ENCODE measurements at places on chromosomes 2 and 18.

- no peak for DNase-seq
- no peaks in the 10 kb centered on the region for H3K4me1 ChIP-seq
- no peaks in the 10 kb centered on the region for H3K36me3 ChIP-seq
- H3K4me3 ChIP-seq = no peak overlapping the region
- H3K27me3 ChIP-seq = no peaks in the 10 kb centered on the region
These were observed 70.6 kb upstream of the ODC1 start for GRCh38 chr2:10518470-10519393.

GRCh38 chr2:232075080-232075479, 113.6 kb downstream of the DIS3L2 start:
- H3K27me3 ChIP-seq = no peaks in the 10 kb centered on the region
- no peak overlapping the region for H3K27ac ChIP-seq
- H3K4me1 ChIP-seq = peaks cover 67% of the 10 kb centered on the region
- no peaks in the 10 kb centered on the region for H3K36me3 ChIP-seq
- DNase-seq = peak; percentile 38

DNA sequence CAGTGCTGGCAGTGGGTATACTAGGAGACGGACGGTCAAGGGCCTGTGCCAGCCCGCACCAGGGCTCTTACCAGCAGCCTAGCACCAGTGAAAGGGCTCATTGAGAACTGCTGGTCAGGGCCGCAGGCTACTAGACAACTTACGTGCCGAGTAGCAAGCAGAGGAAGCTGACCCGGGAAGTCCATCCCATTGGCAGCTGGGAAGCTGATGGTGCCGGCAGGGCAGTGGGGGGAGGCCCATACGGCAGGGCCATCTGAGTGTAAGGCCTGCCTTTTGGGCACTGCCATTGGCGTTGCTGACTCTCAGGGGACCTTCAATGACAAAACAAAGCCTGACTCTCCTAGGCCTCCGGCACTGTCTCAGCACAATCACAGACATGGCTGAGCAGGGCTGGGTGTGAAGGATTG, 20.6 kb downstream of the EFR3B start:
- no peaks in the 10 kb centered on the region for H3K27me3 ChIP-seq
- H3K36me3 ChIP-seq = no peaks in the 10 kb centered on the region
- no peak overlapping the region for H3K4me3 ChIP-seq
- H3K4me1 ChIP-seq = no peaks in the 10 kb centered on the region
- no peak overlapping the region for H3K27ac ChIP-seq
- DNase-seq = no peak

- H3K27ac ChIP-seq = no peak overlapping the region
- H3K36me3 ChIP-seq = no peaks in the 10 kb centered on the region
- no peak for DNase-seq
- no peak overlapping the region for H3K4me3 ChIP-seq
These were observed 45.7 kb upstream of the SNED1 start for GRCh38 chr2:240952496-240953246.

- no peak for DNase-seq
- H3K4me1 ChIP-seq = peaks cover 18% of the 10 kb centered on the region
- H3K36me3 ChIP-seq = no peaks in the 10 kb centered on the region
- H3K4me3 ChIP-seq = no peak overlapping the region
- H3K27ac ChIP-seq = no peak overlapping the region
These were observed 122.6 kb downstream of the PLB1 start for GRCh38 chr2:28618221-28619141.

DNA sequence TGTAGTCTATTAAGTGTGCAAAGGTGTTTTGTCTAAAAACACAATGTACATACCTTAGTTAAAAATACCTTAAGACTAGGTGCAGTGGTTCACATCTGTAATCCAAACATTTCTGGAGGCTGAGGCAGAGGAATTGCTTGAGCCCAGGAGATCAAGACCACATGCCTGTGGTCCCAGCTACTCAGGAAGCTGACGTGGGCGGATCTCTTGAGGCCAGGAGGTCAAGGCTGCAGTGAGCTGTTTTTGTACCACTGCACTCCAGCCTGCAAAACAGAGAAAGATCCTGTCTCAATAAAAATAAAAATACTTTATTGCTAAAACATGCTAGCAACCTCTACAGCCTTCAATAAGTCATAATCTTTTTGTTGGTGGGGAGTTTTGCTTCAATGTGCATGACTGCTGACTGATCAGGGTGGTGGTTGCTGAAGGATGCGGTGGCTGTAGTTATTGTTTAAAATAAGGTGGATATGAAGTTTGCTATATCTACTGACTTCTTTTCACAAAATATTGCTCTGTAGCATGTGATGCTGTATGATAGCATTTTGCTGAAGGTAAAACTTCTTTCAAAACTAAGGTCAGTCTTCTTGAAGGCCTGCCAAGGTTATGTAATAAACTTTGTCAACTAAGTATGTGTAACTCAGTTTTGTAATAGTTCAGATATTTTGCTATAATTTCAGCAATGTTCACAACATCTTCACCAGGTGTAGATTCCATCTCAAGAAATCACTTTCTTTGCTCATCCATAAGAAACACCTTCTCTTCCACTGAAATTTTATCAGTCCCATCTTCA, 1238.0 kb upstream of the NRXN1 start:
- H3K4me1 ChIP-seq = no peaks in the 10 kb centered on the region
- no peak overlapping the region for H3K27ac ChIP-seq
- H3K27me3 ChIP-seq = no peaks in the 10 kb centered on the region
- no peak for DNase-seq

- DNase-seq = no peak
- H3K4me1 ChIP-seq = no peaks in the 10 kb centered on the region
- no peaks in the 10 kb centered on the region for H3K27me3 ChIP-seq
- no peaks in the 10 kb centered on the region for H3K36me3 ChIP-seq
These were observed 44.8 kb upstream of the ANKRD62 start for GRCh38 chr18:12048827-12049175.

DNA sequence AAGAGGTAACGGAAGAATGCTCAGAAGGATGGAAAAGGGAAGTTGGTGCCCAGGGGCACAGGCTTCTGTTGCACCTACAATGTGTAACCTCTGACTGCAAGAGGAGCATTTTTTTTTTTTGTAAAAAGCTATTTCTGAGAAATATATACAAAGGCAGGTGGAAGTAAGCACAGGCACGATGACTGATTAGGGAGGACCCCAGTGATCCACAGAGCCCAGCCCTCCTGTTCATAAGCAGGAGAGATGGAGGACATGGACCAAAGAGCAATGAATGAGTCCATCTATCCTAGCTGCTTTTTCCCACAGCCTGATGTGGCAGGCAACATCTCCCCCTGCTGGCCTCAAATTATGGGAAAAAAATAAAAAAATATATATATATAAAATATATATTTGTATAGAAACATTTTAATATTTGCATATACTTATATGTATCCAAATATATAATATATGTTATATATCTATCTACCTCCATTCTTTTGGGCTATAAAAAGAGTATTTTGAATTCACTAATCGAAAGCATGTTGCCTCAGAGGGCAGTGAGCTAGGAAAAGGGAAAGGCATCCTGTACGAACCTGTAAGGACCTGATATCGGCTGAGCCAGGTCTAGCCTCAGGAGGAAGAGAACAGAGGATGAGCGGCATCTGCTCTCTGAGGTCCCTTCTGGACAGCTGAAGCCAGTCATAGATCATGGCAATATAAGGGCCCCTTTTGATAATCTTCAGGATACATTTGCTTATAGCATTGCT, 166.0 kb upstream of the STK17B start:
- no peak overlapping the region for H3K27ac ChIP-seq
- no peak overlapping the region for H3K4me3 ChIP-seq
- H3K36me3 ChIP-seq = no peaks in the 10 kb centered on the region
- peak; percentile 68 for DNase-seq
- no peaks in the 10 kb centered on the region for H3K4me1 ChIP-seq
- no peaks in the 10 kb centered on the region for H3K27me3 ChIP-seq

DNA sequence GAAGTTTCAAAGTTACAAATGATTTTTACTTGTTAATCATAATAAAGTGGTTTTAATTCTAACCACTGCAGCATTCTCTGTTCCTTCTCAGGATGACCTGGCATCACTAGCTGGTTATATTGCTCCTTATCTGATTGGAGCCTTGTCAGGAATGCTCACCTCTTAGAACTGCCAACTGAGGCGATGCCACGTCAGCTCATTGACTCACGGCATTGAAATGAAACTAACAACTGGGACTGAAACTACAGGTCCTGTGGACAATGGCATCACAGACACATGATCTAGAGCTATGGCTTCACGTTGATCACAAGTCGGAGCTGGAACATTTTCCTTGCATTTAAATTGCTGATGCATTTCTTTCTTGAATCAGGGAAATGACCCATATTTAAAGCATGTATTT, 54.9 kb upstream of the MAP2 start:
- no peaks in the 10 kb centered on the region for H3K4me1 ChIP-seq
- no peak overlapping the region for H3K27ac ChIP-seq
- H3K27me3 ChIP-seq = no peaks in the 10 kb centered on the region
- peak; percentile 91 for DNase-seq
- no peak overlapping the region for H3K4me3 ChIP-seq
- H3K36me3 ChIP-seq = no peaks in the 10 kb centered on the region

DNA sequence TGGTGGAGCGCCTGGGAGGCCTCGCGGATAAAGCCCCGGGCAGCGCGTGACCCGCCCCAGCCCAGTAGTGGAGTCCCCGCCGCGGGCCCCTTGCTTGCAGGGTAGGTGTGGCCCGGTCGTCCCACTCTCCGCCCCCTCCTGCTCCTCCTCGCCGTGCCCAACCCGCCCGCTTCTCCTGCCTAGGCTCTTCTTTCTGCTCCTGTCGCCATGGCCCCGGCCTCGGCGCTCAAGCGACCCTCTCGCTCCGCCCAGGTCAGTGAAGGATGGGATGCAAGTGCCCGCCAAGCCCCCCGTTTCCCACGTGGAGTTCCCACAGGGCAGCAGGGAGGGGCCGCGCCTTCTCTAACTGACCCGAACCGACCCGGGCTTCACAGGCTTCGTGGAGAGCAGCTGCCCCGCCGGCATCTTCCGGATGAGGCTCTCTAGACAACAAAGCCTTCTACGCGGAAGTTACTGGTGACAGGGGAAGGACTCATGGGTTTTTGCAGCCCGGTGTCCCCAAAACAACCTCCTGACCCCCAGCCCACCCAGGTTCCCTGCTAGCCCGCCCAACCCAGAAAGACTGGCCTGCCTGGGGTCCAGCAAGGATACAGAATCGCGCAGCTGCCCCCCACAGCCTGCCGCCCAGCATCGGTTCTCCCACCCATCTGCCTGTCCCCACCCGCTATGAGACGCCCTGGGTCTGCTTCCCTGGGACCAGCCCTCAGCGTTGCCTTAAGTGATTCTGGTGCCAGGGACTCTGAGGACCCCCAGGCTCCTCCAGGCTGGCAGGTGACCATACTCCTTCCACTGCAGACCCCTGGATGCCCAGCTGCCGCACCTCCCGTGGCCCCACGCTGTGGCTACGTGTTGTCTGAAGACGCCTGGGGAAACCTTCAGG, 32.8 kb downstream of the TTC32 start:
- peaks cover 30% of the 10 kb centered on the region for H3K27me3 ChIP-seq
- DNase-seq = peak; percentile 66
- H3K36me3 ChIP-seq = no peaks in the 10 kb centered on the region
- no peaks in the 10 kb centered on the region for H3K4me1 ChIP-seq
- no peak overlapping the region for H3K27ac ChIP-seq

DNA sequence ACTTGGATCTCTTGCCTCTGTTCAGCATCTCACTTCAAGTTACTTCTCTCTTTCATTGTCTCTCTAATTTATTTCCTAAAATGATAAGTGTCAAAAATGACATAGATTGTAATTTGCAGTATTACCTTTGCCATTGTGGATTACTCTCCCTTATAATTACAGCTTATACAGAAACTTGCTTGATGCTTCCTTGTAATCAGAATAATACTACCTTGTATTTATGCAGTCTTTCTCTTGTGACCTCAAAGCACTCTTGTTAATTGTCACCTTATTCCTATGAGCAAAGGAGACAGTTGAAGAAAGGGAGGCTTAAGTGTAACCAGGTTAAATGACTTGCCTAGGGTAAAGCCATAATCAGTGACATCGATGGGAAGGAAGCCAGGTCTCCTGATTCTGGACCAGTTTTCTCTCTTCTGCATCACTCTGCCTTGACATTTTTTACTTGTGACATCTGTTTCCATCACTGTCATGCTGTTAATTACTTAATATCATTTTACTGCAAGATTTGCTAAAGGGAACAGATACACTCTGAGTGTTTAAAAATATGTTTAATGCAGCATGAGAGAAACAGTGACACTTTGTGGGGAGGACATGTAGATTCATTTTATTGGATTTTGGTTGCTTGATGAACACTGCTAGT, 388.6 kb downstream of the PARD3B start:
- no peak overlapping the region for H3K4me3 ChIP-seq
- H3K27me3 ChIP-seq = no peaks in the 10 kb centered on the region
- DNase-seq = no peak
- no peak overlapping the region for H3K27ac ChIP-seq
- H3K36me3 ChIP-seq = no peaks in the 10 kb centered on the region

GRCh38 chr2:37348155-37348554, 3.7 kb downstream of the QPCT start:
- no peaks in the 10 kb centered on the region for H3K4me1 ChIP-seq
- no peaks in the 10 kb centered on the region for H3K36me3 ChIP-seq
- DNase-seq = no peak
- no peak overlapping the region for H3K27ac ChIP-seq
- H3K27me3 ChIP-seq = no peaks in the 10 kb centered on the region

DNA sequence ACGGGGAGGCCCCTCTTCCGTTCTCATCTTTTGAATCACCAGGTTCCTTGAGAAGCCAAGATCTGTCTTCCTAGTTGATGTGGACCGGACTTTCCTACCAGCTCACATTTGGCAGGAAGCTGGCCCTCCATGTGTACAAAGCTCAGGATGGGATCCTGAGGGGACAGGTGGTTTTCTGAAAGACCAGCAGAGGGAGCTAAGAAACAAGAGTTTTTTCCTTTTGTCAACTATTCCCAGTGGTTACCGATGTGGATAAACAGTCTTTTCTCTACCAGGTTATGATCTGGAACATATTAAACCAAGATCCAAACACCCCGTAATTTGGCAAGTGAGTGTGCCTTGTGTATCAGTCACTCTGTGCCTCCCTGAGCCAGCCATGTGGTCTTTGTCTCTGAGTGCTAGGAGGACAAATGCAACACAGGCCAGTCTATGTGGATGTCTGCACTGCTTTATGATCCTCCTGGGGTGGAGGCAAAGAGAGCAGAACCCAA, 25.1 kb upstream of the ARHGAP25 start:
- no peaks in the 10 kb centered on the region for H3K36me3 ChIP-seq
- DNase-seq = peak; percentile 70
- no peaks in the 10 kb centered on the region for H3K27me3 ChIP-seq

DNA sequence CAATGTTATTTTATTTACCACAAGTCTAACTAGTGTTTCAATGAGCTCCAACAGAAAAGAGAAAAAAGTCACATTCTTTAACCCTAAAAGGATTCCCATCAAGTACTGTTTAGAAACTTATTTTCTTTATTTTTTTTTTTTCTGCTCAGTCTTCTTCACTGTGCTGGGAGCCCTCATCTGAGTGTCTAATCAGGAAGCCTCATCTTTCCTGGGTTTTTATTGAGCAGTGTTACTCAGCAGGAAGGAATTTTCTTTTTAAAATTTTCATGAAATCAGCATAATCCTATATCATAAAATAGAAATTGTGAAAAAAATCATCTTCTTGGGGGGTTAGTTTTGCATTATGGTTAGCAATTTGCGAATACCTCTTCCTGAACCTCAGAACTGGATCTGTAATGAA, 453.8 kb downstream of the CDH2 start:
- DNase-seq = no peak
- H3K27ac ChIP-seq = no peak overlapping the region
- H3K4me1 ChIP-seq = no peaks in the 10 kb centered on the region
- H3K27me3 ChIP-seq = no peaks in the 10 kb centered on the region
- no peak overlapping the region for H3K4me3 ChIP-seq
